ENCODE measurements at places on chromosomes 2 and 18. TPM values are rescaled to one million over a fixed set of nuclear protein-coding genes. Genes with fewer than 3 reads are reported as not detected.

DNA sequence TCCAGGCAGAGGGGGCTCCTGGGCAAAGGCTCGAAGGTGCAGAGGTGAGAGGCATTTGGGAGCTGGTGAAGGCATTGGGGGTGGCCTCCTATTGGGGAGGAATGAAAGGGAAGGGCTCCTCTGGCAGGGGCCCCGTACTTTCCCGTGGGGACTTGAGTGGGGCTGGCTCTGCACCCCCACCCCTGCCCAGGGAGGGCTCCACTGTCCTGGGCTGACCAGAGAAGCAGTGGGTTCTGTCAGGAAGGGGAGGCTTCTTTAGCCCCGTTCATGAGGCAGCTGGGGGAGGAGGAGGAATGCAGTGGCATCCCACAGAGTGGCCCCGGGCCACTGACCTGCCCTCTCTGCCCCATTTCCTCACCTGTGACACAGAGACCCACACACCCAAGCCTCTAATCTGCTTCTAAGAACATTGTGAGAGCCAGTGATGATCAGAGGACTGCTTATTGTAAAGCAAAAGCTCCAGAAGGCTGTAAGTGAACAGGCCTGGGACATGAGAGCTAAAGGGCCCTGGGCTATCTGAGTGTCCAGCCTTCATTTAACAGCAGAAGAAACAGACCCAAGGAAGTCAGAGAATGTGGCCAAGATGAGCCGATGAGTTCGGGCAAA, 38.6 kb upstream of the GPAT2 start:
- H3K27me3 ChIP-seq, result peaks cover 22% of the 10 kb centered on the region
- no peak overlapping the region for H3K27ac ChIP-seq
- H3K36me3 ChIP-seq, result no peaks in the 10 kb centered on the region
- DNase-seq, result no peak
- H3K4me1 ChIP-seq, result no peaks in the 10 kb centered on the region

The ALPP gene
- not detected for total RNA-seq

The PDCD1 gene
- 69.1 TPM for total RNA-seq

DNA sequence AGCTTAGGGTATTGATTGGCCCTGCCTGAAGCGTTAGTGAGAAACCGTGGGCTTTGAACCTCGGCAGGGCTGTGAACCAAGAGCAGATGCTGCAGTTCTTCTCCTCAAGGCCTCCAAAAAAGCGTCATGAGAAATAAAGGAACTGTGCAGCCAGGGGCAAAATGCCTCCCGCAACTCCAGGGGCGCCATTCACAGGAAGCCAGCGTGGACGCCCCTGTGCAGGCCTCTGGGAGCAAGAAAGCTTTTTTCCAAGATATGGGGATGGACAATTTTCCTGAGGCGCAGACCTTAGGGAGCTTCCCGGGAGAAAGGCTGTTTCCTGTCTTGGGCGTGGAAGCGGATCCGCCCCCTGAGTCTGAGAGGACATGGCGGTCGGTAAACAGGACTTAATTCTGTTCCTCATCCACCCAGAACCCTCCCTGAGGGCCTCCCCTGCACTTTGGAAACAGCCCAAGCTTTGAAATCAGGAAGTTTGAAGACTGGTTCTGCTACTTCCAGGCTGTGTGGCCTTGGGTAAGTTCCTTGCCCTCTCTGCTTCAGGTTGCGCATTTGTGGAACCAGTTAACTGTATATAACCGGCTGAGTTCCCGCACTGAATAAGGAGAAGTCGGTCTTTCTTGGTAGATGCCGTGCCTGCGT, 29.6 kb upstream of the CABLES1 start:
- H3K4me1 ChIP-seq, result no peaks in the 10 kb centered on the region
- peaks cover 5% of the 10 kb centered on the region for H3K27me3 ChIP-seq
- no peak overlapping the region for H3K4me3 ChIP-seq
- H3K36me3 ChIP-seq, result no peaks in the 10 kb centered on the region
- no peak for DNase-seq
- H3K27ac ChIP-seq, result no peak overlapping the region

The NOSTRIN gene
- not detected for total RNA-seq
